Hematopoietic multipotent progenitor cell (in vitro differentiated cells): ENCODE measurements at places on chromosomes 6 and 20.

- DNase-seq, result no peak
Measured at GRCh38 chr6:144311361-144311760, 26.2 kb downstream of the UTRN start.

DNA sequence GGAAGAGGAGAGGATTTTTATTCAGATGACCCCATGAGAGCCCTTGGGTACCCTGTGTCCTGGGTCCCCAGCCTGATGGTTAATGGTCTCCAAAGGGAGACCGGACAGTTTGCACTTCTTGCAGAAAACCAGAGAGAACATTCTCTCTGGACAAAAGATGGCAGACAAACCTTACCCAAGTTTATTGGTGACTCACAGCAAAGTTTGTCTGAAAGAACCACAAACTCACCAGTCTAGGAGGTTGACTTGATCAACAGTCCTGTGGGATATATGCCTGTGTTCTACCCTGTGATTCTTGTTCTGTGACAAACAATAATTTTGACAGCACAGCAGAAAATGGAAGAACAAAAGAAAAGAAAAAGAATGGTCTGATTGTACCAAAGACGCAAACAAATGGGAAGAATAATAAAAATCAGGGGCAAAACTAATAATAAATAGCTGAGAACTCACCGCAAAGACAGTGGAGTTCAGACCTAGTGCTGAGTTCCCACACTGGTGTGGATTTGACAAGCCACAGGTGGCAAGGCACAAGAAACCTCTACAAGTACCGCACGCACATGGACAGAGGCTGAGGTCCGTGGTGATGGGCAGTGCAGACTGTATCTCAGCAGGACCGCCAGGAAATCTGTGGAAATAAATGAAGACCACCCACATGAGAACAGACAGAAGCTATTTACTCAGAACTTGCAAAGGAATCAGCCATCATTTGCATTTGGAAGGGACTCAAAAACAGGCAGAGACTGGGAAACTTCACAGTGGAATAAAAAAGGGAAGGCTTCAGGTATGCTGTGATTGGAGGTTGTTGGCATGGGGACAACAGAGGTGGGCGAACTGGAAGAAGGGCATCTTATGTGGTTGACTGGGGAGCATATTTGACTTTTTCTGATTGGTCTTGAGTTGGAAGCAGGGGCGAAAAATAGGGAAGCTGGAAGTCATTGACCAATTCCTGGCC, 246.3 kb upstream of the RNF24 start:
- DNase-seq, result no peak

- DNase-seq, result no peak
Measured at GRCh38 chr6:144145541-144145940, 4.8 kb upstream of the STX11 start.

- DNase-seq, result no peak
Measured at GRCh38 chr6:3625149-3625979, 126.1 kb downstream of the PXDC1 start.

DNA sequence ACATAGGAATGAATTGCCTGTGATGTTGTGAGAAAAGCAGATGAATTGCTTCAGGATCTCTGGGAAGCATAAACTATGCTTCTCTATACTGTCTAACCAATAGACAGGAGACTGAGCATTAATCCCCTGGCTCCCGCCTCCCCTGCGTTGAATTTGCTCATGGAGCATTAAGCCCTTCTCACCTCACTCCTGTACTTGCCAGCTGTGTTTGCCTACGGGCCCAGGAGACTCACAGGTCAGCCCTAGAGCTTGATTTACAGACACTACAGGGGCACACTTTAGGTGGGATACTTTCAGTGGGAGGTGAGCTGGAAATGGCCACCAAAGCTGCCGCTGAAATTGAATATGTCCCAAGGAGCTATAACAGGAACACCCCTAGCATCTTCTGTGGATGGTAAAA, 418.7 kb downstream of the CBLN4 start:
- DNase-seq, result no peak

DNA sequence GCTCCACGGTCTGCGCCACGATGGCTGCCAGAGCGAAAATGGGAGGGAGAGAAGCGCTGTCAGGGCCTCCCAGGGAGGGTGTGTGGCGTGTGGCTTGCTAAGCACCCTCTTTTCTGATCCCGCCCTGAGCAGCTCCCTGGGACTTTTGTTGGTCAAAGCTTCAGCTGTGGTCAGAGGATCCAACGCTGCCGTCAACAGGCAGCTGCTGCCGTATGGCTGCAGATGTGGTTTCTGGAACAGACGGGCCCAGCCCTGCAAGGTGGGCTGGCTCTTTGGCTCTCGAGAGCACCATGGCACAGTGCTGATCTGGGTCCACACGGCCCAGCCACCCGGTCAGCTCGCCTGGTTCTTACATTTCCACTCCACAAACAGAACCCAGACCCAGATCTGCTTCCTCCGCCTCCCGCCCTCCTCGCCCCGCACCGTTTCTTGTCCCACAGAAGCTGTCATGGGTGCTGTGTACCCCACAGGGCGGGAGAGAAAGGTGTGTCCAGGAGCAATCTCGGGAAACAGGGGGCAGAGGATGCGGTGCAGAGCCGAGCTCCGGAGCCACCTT, 86.0 kb upstream of the BHLHE23 start:
- DNase-seq, result no peak
